ENCODE measurements at places on chromosomes 2 and 18.
A peak's percentile ranks its signal among the peaks of the same experiment; 100 is the strongest.

DNA sequence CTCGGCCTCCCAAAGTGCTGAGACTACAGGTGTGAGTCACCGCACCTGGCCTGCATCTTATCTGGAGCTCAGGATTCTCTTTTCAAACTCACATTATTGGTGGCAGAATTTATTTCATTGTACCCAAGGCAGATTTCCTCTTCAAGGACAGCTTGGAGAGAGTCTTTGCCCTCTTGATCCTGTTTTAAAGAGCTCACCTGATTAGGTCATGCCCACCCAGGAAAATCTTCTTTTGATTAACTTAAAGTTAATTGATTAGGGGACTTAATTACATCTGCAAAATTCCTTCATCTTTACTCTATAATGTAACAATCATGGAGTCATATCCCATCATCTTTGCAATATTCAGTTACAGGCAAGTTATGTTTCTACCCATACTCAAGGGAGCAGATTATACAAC is 346.4 kb downstream of the EPHA4 start:
- DNase-seq: no peak

GRCh38 chr18:23992941-23993280 is 21.6 kb upstream of the TTC39C start:
- DNase-seq: no peak

DNA sequence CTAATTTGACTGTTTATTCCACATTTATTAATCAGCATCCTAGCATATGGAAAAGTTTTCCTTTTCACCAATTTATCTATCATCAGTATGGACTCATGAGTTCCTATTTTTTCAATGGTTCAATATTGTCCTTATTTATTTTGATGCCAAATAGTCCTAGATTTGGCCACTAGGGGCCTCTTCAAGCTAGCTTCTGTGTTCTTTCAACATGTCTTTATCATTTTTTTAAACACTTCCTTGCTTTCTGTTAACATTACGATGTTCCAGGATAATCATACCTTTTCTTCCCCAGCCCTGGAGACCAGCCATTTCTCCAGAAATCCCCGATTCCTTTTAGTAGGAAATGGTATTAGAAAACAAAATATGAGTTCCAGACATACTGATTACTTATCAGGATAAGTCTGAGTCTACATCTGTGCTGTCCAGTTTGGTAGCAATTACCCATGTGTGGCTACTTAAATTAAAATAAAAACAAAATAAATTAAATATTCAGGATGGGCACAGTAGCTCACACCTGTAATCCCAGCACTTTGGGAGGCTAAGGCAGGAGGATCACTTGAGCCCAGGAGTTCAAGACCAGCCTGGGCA is 70.6 kb downstream of the RPE start:
- peak; percentile 7 for DNase-seq

- no peak for DNase-seq
Observed at GRCh38 chr2:108938077-108938710, 50.8 kb downstream of the EDAR start.

DNA sequence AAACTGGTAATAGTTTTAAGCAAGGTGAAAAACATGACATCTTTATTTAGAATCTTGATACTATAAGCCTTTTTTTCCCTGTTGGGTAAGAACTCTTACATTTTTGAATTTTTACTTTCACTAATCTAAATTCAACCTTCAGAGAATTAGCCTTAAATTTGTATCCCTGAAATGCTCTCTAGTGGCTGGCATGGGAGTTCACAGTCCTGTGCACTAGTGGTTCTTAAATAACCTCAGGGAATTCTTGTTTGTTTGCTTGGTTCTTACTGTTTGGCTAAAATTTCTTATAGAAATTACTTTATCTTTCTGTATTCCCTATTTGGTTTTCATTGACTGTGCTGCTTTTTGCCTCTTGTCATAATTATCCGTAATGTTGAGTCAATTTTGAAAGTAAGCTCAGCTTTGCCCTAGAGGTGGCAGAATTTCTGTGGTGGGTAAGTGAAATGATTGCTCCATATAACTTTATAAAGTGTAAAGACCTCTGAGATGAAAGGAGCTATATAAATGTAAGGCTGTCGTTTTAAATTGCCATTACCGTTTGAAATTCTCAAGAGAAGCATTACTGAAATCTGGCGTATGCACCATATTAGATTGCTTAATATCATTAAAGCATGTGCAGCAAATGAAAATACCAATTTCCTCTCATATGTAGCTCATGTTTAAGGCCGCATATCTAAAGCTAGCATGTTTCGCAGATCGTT is 391.3 kb upstream of the FIGN start:
- DNase-seq: no peak

DNA sequence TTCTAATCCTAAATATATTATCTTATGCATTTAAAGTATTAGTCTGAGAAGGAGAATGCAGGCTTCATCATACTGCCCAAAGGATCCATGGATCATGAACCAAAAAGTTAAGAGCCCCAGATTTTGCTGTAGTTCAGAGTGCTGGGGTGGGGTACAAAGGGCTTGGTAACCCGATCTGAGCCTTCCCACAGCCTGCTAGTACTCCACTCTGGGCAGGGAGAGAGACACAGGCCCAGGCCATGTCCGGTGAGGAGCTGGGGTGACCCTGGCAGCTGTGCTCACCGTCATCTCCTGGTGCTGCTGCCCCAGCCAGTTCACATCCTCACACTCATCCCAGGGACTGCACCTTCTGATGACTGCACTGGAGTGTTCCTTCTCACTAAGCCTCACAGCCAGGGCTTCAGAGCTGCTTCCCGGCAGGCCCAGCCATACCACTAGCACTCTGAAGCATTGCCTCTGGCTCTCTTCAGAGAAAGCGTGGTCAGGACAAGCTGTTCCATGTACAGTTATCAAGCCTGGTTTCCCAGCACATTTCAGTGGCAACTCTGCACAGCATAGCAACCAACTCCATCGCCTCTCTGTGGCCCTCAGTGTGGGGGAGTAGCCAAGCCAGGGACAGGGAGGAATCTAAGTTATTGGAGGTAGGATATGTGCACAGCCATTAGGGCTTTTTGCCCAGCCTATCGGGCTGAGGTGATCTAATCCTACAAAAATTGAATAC is 189.0 kb upstream of the CTAGE1 start:
- DNase-seq: no peak

DNA sequence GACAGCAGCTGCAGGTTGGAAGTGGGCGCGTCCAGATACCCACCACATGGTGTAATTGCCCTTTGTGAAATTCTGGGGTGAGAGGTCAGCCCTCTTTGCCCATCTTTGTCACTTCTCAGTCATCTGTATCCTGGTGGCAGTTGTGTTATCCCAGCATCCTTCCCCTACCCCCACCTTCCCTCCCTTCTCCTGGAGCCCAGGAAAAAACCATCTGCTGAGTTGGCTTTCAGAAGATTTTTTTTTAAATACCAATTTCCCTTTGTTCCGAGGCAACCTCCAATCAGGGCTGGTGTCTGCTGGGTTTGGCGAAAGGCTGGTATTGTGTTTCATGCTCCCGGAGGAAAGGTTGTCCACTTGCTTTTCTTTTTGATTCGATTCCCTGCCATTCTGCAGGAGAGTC is 35.2 kb downstream of the SETBP1 start:
- no peak for DNase-seq

DNA sequence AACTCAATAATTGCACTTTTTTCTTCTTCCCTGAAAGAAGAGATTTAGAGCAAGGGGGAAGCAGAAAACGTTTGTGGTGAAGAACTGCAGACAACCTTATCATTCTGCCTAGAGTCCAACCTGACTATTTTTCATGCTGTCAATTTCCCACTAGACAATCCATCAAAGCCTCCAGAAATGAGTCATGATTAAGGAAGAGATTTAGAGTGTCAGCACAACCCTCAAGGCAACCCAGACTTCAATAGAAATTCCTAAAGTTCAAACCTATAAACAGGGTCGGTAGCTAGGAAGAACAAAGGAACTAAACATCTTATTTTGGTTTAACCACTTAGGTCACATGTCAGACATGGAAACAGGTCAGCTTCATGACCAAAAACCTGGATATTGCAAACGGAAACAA is 86.9 kb downstream of the SLC25A12 start:
- DNase-seq: no peak

GRCh38 chr2:159140070-159140769 is 146.3 kb downstream of the WDSUB1 start:
- DNase-seq: no peak

- DNase-seq: peak; percentile 40
Observed at GRCh38 chr2:165015052-165015642, 59.8 kb upstream of the SLC38A11 start.

GRCh38 chr2:7915302-7916091 is 766.4 kb upstream of the ID2 start:
- DNase-seq: no peak

GRCh38 chr18:76546436-76546835 is 51.4 kb upstream of the ZNF516 start:
- DNase-seq: no peak

GRCh38 chr18:7568426-7568825 is 1.3 kb downstream of the PTPRM start:
- DNase-seq: no peak

DNA sequence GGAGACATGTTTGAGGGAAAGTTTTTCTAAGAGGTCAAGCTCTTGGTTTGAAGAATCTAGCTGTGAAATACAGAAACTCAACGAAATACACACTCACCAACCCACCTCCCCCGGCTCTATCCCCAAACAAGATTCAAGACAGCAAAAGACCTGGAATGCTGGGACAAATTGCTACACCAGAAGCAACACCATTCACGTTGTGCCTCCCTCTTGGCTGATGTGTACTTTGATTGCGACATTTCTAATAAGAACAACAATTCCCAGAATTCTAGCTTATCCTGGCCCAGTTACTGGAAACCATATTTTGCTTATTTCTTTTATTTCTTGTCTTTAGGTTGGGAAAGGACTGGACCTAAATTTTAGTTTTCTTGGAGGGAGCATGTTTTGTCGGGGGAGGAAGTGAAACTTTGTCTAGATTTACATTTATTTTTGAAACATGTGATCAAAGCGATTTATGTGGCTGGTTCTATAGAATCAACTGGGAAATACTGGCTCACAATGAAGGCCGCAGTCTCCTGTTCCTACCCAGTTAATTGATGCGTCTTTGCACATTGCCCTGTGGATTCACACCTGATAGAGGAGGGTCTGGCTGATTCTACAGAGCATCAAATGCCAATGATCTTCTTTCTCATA is 29.6 kb upstream of the LPIN1 start:
- no peak for DNase-seq

All from CD4-positive, alpha-beta T cell treated with Interleukin-12 subunit alpha and Interleukin-12 subunit beta, for 1 hour (primary cell).